ENCODE measurements at places on chromosomes 12 and 14.
A peak's percentile ranks its signal among the peaks of the same experiment; 100 is the strongest.

DNA sequence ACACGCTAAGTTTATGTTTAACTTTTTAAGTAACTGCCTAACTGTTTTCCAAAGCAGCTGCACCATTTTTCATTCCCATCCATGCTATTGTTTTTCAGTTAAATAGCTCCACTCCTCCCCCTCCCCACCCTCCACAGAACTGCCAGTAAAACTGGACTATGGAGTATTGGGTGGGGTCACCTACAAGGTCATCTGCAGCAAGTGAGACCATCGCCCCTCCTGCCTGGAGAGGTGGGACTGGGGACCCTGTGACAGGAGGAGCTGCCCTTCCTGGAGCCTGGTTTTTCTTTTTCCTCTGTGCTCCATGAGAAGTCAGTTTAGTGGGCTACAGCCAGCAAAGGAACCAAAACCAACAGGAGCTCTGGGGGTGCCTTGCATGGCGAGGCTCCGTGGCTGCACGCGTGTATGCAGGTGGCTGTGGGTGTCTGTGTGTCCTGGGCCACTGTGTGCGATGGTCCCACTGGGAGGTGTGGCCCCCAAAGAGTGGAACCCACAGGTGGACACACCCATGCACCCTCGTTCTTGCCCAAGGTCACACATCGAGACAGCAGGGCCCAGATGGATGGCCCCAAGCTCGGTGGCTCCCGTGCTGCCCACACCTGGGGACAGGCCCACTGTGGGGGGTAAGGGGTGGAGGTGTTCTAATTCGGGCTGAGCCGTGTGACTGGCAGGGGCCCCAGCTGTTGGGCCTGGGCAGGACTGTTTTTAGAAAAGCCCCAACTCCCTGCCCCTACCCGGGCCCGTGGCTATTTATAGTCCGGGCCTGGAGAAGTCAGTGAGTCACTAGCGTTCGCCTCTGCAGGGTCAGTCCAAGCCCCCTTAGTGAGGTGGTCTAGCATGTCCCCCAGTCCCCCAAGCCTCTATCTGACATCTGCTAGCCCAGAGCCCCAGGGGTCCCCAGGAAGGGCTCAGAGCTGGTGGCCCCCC, 2.3 kb upstream of the ADSS1 start:
- no peak for DNase-seq

- DNase-seq = peak; percentile 89
Measured at GRCh38 chr12:122860040-122860853, 25.0 kb downstream of the HIP1R start.

- no peak for DNase-seq
Measured at GRCh38 chr12:42298887-42299286, 27.0 kb downstream of the ZCRB1 start.

DNA sequence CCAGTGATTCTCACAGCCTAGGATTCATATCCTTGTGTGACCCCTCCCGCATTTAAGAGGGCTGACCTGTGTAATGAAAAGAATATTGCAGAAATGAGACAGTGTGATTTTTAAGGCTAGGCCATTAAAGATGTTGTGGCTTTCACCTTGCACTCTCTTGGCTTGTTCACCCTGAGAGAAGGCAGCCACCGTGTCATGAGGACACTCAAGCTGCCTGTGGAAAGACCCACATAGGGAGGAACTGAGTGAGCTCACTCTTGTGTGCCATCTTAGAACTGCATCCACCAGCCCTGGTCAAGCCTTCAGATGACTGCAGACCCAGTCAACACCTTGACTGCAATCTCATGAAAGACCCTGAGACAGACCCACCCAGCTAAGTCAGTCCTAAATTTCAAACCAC, 46.3 kb upstream of the TMPO start:
- no peak for DNase-seq

GRCh38 chr12:81162391-81163136, 84.7 kb downstream of the ACSS3 start:
- no peak for DNase-seq
